Psoas muscle (tissue), 8 donors: ENCODE measurements at places on chromosomes 12 and 14. TPM values are rescaled to one million over a fixed set of nuclear protein-coding genes. Genes with fewer than 3 reads are reported as not detected.

OR4K14 gene
- not detected for total RNA-seq

CLEC4D gene
- total RNA-seq, result not detected

P2RX2 gene
- total RNA-seq, result not detected

CNTN1 gene
- 0.23 TPM for total RNA-seq

LYZ gene
- total RNA-seq, result 8.4 TPM

HRK gene
- not detected for total RNA-seq
